ENCODE measurements at places on chromosomes 5 and 9. TPM values are rescaled to one million over a fixed set of nuclear protein-coding genes. Genes with fewer than 3 reads are reported as not detected.

DPYSL3 gene
- 5.2 TPM for total RNA-seq

STK32A gene
- 0.38 TPM for total RNA-seq

ZNF367 gene
- total RNA-seq = 2.3 TPM

SLC35A4 gene
- 55.0 TPM for total RNA-seq

DNA sequence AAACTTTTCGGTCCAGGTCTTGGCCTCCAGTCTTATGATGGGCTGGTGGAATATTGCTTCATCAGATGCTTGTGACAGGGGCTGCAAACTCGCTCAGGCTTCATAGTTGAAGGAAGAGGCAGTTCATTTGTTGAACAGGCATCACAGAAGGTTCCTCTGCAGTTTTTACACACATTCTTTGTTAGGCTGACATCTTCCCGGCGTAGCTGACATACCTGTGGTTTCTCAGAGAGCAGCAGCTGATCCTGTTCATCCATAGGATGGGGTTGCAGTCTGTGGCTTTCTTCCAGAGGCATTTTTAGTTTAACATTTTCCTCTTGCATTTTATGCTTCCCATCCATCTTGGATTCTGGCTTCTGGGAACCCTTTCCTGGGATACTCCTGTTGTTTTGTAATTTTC is 1255.2 kb downstream of the EFNA5 start:
- no peak overlapping the region for H3K4me3 ChIP-seq
- no peaks in the 10 kb centered on the region for H3K36me3 ChIP-seq
- no peaks in the 10 kb centered on the region for H3K4me1 ChIP-seq
- H3K27me3 ChIP-seq = no peaks in the 10 kb centered on the region

DNA sequence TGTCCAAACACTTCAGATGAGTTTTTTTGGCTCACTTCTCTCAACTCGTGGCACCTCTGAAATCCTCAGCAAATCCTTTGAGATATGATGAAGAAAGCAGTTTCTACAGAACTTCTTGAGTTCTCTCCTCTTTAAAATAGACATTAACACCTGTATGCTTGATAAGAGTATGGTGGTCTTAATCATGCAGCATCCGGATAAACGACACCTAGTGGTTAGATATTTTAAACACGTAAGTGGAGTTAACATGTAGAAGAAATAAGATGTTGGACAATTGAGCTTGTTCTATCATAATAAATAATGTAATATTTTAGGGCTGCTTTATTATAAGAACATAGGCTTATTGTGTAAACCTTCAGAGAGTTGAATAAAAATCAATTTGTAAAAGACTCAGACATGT is 324.8 kb downstream of the CYLC2 start:
- no peaks in the 10 kb centered on the region for H3K4me1 ChIP-seq
- H3K36me3 ChIP-seq = no peaks in the 10 kb centered on the region
- no peaks in the 10 kb centered on the region for H3K27me3 ChIP-seq
- no peak for DNase-seq
- H3K4me3 ChIP-seq = no peak overlapping the region

- no peak overlapping the region for H3K4me3 ChIP-seq
- H3K27ac ChIP-seq = no peak overlapping the region
- H3K27me3 ChIP-seq = no peaks in the 10 kb centered on the region
- H3K36me3 ChIP-seq = no peaks in the 10 kb centered on the region
- no peak for DNase-seq
Measured at GRCh38 chr9:2676466-2676865, 40.8 kb upstream of the KCNV2 start.

SGCD gene
- 0.08 TPM for total RNA-seq

GRCh38 chr5:82785882-82786509 is 291.2 kb downstream of the TMEM167A start:
- H3K4me3 ChIP-seq = no peak overlapping the region
- no peaks in the 10 kb centered on the region for H3K4me1 ChIP-seq
- no peak overlapping the region for H3K27ac ChIP-seq
- no peak for DNase-seq

TMEM245 gene
- 23.2 TPM for total RNA-seq

GRCh38 chr9:134353539-134353938 is 27.3 kb downstream of the RXRA start:
- no peak overlapping the region for H3K4me3 ChIP-seq
- no peaks in the 10 kb centered on the region for H3K27me3 ChIP-seq
- no peak for DNase-seq
- H3K27ac ChIP-seq = peak overlapping the region; percentile 45
- H3K36me3 ChIP-seq = peaks cover 13% of the 10 kb centered on the region

GRCh38 chr5:67512758-67513157 is 316.2 kb upstream of the CD180 start:
- no peak overlapping the region for H3K27ac ChIP-seq
- no peak for DNase-seq
- H3K27me3 ChIP-seq = no peaks in the 10 kb centered on the region
- no peaks in the 10 kb centered on the region for H3K36me3 ChIP-seq
- no peak overlapping the region for H3K4me3 ChIP-seq

CEP120 gene
- 12.6 TPM for total RNA-seq

GRCh38 chr9:124696101-124696500 is 75.0 kb downstream of the NR6A1 start:
- no peak for DNase-seq
- no peak overlapping the region for H3K27ac ChIP-seq
- H3K4me1 ChIP-seq = no peaks in the 10 kb centered on the region
- H3K27me3 ChIP-seq = no peaks in the 10 kb centered on the region

DNA sequence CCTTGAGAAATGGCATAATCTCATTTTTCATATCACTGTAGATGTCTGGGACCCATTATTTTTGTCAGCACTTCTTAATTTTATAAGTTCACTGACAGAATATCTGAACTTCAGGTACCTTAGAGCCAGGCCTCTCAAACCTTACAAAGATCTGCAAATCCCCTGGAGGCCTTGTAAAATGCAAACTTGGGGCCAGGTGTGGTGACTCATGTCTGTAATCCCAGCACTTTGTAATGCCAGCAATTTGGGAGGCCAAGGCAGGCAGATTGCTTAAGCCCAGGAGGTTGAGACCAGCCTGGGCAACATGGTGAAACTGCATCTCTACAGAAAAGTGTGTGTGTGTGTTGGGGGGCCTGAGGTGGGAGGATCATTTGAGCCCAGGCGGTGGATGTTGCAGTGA is 30.8 kb downstream of the RASGRF2 start:
- no peak overlapping the region for H3K27ac ChIP-seq
- no peak overlapping the region for H3K4me3 ChIP-seq
- no peak for DNase-seq

DNA sequence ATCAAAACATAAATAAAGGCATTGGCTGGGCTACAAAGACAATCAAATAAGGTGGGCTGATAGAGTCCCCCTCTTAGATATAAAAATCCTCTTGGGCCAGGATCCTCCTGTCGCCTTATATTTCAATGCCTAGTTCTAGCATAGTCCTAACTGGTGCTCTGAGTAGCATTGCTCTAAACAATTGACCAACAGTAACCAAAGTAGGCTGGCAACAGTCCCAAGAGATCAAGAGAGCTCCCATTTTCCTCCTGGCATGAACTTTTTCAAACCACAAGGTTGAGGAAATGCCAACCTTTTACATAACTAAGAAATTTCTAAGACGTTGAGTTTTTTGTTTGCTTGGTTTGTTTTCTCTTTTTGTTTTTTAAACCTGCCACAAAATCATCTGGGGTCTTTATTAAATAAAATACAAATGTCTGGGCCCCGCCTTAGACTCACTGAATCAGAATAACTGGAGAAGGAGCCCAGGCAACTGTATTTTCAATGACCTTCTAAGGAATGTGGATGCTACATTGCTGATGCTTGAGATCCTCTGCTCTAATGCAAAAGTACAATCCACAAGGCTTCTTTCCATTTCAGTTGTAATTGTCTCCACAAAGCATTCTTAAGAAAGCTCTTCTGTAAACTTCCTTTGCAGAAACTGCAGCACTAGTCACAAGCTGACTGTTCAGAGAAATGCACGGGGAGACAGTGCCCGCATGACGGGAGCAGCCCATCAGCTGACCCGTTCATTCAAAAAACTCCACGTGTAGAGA is 2.9 kb downstream of the SLC45A2 start:
- peaks cover 4% of the 10 kb centered on the region for H3K4me1 ChIP-seq
- no peak overlapping the region for H3K27ac ChIP-seq
- no peaks in the 10 kb centered on the region for H3K27me3 ChIP-seq
- no peak overlapping the region for H3K4me3 ChIP-seq
- H3K36me3 ChIP-seq = no peaks in the 10 kb centered on the region

ZNF618 gene
- 0.88 TPM for total RNA-seq

DNA sequence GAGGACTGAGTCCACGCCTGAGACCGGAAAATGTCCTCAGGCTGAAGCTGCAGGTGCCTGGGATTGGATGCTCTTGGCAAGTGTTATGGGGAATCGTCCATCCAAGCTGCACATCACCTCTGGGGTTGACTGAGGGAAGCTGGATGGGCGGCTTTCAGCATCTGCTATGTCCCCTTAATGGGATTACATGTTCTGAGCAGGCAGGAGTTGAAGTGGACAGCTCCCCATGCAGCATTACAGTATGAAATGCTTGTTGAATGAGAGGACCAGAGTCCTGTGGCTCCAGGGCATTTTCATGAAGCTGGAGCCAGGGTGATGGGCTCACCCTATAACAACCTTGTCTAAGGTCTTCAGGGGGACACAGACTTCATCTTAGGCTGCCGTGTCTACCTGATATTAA is 270.9 kb downstream of the HSPA4 start:
- no peak overlapping the region for H3K27ac ChIP-seq
- no peak for DNase-seq
- H3K4me1 ChIP-seq = no peaks in the 10 kb centered on the region
- no peaks in the 10 kb centered on the region for H3K27me3 ChIP-seq

DNA sequence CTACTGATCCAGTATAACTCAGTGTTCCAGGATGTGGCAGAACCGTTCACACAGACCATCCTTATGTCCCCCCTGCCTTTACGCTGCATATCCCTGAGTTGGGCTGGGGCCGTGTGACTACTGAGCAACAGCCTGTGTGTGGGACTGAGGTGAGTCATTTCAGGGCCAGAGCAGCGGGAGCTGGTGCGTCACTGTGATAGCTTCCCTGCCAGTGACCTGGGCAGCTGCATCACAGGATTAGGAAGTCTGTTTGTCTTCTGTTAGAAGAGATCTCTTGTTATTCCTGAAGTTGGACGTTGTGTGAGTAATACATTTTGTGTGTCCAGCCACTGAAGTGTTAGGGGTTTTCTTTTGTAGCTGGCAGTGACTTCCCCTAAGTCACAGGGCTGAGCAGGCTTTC is 35.6 kb downstream of the TPPP start:
- DNase-seq = no peak
- H3K27me3 ChIP-seq = no peaks in the 10 kb centered on the region
- no peak overlapping the region for H3K27ac ChIP-seq
- H3K4me1 ChIP-seq = no peaks in the 10 kb centered on the region

PAPPA gene
- total RNA-seq = 13.7 TPM

PRRC1 gene
- 29.9 TPM for total RNA-seq

DNA sequence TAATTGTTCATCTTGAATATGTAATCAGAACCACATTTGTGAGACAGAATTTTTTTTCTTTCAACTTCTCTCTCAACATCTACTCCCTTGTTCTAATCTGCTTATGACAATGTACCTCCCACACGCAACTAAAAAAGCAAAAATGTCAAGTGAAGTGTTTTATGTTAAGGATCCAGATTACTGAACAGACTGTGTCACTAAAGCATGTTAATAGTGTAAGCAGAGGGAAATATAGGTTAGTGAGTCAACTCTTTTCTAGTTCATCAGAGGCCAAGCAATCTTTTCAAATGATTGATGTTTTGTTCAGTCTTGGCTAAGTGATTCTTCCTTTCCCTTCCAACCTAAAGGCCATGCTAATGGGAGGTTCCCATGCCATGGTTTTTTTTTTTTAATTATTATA is 34.7 kb upstream of the IDNK start:
- no peaks in the 10 kb centered on the region for H3K4me1 ChIP-seq
- no peak for DNase-seq
- H3K4me3 ChIP-seq = no peak overlapping the region

DNA sequence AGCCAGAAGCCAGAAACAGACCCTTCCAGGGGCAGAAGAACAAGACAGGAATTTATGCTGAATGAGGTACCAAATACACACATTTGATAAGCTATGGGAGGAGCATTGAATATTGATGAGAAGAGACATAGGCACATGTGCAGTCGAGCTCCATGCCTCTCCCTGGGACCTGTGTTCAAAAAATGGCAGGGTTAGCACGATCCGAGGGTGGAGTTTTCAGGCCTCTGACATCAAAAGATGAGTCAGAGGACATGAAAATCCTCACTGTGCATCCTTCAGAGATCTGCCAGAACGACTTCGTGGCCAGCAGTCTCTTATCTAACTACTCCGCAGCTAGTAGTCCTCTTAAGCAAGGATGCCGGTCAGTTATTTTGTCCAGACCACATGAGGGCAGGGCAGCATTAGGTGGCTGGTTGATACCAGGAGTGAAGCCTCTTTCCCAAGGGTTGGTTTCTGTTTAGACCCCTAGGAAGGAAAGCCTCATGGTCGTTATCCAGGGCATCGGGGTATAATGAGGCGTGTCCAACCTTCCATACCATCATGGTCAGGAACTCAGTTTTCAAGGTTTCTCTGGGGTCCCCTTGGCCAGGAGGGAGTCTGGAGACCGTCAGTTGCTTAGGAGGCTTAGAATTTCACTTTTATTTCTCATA is 11.6 kb upstream of the CMBL start:
- no peaks in the 10 kb centered on the region for H3K27me3 ChIP-seq
- no peak overlapping the region for H3K27ac ChIP-seq
- H3K4me3 ChIP-seq = no peak overlapping the region

DNA sequence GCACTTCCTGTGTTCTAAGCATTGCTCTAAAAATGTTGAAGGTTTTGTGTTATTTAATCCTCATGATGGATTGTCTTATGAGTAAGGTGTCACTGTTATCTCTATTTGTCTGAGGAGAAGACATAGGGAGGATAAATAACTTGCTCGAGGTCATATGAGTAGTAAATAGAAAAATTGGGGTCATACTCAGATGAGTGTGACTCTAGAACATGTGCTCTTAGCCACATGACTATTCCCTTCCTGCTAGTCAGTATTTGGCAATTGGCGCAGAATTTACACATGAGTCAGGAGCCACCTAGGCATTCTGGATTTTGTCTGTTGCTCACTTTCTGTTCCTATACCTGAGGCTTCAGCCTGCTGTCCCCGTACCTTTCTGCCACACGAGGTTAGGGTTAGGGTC is 234.6 kb upstream of the CD180 start:
- no peak overlapping the region for H3K27ac ChIP-seq
- H3K4me3 ChIP-seq = no peak overlapping the region
- no peak for DNase-seq
- no peaks in the 10 kb centered on the region for H3K27me3 ChIP-seq

PCDHA6 gene
- total RNA-seq = 0.19 TPM

- H3K27me3 ChIP-seq = no peaks in the 10 kb centered on the region
- DNase-seq = no peak
- H3K27ac ChIP-seq = no peak overlapping the region
- peaks cover 21% of the 10 kb centered on the region for H3K4me1 ChIP-seq
- no peak overlapping the region for H3K4me3 ChIP-seq
Measured at GRCh38 chr9:119802621-119803020, 433.4 kb upstream of the BRINP1 start.

DNA sequence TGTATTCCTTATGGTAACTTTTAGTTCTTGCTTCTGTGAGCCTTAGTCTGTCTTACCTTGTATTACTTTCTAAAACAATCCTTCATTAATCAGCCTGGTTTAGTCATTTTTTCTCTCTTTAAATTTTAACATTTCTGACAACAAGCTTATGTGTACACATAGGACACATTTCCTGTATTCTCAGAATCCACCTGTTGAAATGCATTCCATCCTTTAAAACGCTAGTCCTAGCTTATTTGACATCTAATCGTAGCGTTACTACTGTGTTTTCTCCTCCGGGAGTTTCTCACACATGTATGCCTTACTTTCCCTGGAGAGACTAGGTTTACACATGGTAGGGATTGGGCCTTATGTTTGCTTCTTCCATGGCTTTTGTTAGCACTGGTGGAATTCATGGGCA is 3.8 kb downstream of the TARS1 start:
- no peak for DNase-seq
- no peak overlapping the region for H3K4me3 ChIP-seq
- no peak overlapping the region for H3K27ac ChIP-seq
- peaks cover 52% of the 10 kb centered on the region for H3K36me3 ChIP-seq
- H3K4me1 ChIP-seq = peaks cover 52% of the 10 kb centered on the region
- no peaks in the 10 kb centered on the region for H3K27me3 ChIP-seq

All from esophagus squamous epithelium (tissue), 5 donors.